ENCODE measurements at places on chromosomes 1 and 21.

DNA sequence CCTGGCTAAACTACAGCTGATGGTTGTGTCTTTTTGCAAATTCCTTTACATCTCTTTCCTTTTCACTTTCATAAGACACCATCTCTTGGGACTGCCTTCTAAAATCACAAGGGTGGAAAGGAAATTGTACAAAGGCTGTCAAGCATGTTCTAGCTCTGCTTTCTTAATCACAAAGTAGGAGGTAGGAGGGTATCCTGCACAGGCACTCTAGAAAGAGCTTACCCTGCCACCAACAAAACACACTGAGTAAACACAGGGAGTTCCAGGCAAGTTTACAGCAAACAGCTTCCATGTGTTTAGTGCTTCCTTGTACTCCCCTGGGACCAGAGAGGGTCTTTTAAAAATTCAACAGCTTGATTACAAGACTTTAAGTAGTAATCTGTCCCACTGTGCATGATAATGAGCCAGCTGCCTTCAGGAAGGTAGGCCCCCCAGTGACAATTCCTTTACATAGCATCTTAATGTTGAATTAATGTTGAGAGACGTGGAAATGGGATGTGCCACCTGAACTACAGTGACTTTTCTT is 2.4 kb downstream of the PLPP3 start:
- DNase-seq = peak; percentile 52

GRCh38 chr1:54681358-54681757 is 34.3 kb upstream of the TTC4 start:
- DNase-seq = no peak

DNA sequence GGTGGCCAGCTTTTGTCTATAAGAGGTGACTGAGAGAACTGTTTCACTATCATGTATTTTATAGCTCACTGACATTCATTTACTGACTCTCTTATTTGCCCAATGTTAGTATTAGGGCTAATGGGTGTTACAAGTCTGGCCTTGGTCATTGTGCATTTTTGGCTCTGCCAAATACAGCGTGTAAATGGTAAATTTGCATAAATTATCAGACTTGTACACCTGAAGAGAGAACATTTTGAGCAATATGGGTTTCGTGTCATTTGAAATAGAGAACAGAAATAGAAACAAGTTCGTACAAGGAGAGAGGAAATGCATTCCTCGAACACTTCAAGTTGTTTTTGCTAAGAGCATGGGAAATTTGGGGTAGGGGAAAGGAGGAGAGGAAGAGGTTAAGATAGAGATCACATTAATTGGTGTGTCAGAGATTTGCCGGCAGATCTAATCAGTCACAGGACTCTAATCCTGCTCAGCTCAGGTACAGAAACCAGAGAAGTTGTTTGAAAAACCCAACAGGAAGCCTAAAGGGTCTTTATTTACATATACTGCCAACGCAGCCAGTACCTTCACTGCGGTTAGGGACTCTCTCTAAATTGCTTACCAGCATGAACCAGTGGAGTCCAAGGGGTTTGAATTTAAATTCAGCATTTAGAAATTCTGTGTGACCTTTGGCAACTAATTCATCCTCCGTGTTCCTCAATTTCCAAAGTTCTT is 261.5 kb downstream of the GPATCH2 start:
- no peak for DNase-seq

GRCh38 chr1:226950871-226951270 is 10.8 kb downstream of the COQ8A start:
- no peak for DNase-seq

DNA sequence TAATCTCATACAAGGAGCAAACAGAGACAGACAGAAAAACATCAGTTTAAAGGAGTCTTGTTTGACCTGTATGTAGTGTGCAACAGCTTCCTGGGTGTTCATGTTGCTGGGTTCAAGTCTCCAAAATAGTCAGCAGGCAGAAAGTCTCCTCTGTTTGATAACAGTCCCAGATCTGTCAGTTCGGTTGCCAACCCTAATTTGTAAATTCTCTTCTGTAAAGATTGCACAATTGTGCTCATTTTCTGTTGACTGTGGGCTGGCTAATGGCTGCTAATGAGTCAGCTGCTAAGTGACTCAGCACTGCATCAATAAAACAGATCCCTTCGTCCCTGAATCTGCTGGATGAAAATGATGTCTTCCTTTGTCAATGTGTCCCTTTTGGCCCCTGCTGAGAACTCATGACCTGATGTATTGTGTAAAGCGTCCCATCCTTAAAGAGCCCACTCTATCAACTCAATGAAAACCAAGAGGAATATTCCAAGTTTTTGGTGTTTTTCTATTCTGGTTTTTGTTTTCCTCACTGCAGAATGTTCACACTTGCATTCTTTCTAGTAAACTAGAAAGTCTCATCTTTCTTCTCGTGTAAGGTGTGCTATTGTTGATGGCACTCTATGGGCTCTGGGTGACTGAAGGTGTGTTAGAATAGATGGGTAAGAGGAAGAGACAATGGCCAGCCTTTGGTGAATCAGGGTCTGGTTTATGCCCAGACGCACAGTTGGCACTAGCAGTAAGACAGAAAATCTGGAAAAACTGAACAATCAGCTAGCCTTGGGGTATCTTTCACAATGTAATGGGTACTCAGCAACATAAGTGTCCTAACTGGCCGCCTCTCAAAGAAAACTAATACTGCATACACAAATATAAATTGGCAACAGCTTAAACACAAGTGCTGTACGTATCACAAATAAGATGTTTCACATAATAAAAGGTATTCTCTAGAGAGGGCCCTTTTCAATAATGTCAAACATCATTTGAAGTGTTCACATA is 75.1 kb upstream of the SIPA1L2 start:
- DNase-seq = peak; percentile 69

DNA sequence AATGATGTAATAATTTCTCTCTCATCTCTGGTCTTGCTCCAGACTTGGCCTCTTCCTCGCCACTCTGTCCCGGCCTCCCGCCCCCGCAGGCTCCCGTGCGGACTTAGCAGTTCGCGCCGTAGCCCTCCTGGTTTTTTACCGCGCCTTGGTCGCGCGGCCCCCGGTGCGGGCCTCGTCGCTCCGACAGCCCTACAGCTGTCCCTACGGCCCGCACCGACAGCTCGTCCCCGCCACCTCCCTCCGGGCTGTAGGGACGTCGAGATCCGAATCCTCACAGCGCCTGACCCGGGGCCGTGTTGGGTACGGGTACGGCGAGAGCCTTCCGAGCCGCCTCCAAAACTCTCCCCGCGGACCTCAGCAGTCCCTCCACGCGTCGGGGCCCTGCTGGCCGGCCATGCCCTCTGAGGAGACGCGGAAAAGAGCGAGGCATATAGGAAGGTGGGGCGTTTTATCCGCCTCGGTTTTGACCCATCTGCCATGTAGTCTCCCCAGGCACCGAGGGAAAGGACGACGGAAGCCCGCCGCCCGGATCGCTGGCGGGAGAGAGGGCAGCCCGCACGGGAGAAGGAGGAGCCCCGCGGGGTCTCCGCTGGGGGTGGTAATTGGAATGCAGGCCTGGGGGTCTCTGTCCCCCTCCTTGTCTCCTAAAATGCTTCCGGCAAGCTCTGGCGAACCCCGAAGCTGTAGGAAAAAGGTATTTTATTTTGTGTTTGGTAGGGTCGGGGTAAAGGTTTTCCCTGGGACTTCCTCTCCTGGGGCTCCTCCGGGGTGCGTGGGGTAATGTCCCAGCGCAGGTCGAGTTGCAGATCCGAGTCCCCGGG is 3.3 kb downstream of the LHX4 start:
- no peak for DNase-seq

DNA sequence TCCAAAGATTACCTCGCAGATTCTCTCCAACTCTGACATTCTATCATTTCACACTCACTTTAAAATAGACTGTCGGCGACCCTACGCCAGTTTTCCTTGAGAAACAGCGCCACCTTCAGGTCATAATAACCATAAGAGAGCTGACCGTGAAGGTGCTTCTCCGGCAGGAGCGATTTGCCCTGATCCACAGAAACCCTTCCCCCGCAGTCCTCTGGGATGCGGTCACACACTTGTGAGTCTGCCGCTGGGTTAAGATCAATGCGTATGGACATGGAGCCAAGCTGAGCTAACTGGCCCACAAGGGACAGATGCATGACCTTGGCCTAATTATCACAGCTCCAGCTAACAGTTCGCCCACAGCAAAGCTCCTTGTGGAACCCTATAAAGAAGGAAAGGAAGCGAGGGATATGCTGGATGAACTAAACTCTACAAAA is 32.8 kb upstream of the IFNAR2 start:
- peak; percentile 59 for DNase-seq

DNA sequence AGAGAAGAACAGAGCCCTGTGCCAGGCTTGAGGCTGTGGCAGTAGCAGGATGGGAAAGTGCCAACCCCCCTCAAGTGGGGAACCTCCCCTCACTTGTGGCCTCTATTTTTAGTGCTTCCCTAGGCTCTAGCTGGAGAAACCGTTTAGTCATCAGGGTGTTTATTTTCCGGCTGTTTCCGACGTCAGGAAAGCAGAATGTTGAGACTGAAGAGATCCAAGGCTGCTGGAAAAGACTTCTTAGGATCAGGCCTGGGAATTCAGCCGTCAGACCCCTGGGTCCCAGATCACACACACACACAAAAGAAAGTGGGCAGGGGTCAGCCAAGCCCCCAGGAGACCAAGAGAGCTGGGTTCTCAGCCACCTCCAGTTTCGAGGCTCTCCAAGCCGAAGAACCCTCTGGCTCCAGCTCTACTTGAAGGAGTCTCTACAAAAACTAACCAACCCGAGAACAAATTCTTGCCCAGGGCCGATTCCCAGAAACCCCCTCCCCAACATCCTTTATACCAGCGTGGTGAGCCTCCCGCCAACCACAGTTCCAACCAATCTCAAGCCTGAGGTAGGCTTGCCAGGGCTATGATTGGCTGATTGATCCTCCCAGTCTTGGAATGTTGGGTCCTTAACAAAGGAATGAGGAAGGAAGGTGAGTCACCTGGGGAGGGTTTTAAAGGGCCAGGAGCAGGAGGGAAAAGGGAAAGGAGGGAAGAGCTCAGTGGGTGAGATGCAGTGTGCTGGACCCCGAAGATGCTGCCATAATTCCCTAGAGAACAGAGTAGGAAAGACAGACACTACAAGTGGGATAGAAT is 2.5 kb upstream of the MEF2D start:
- peak; percentile 93 for DNase-seq

DNA sequence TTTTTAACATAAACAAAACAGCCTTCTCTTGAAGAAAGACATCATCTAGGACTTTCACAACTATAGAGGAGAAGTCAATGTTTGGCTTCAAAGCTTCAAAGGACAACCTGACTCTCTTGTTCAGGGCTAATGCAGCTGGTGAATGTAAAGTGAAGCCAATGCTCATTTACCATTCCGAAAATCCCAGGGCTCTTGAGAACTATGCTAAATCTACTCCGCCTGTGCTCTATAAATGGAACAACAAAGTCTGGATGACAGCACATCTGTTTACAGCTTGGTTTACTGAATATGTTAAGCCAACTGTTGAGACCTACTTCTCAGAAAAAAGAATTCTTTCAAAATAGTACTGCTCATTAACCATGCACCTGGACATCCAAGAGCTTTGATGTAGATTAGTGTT is 259.8 kb upstream of the NR5A2 start:
- DNase-seq = no peak

GRCh38 chr1:66210635-66211244 is 323.2 kb upstream of the SGIP1 start:
- DNase-seq = no peak

DNA sequence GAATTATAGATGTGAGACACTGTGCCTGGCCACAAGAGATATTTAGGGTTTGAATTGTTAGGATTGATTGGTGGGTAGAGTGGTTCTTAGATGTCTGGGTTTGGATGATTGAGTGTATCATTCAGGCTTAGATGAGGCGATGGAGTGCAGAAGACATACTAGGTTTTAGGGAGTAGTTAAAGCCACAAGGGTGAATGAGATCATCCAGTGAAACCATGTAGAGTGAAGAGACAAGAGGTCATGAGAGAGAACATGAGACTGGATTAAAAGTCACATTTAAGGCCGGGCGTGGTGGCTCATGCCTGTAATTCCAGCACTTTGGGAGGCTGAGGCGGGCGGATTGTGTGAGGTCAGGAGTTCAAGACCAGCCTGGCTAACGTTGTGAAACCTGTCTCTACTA is 37.2 kb downstream of the ZFYVE9 start:
- DNase-seq = no peak
